ENCODE measurements at places on chromosomes 11 and 22.

GRCh38 chr22:25366408-25366807, 147.0 kb downstream of the CRYBB2 start:
- no peak for DNase-seq

GRCh38 chr22:36550701-36551495, 21.9 kb upstream of the EIF3D start:
- DNase-seq, result no peak

DNA sequence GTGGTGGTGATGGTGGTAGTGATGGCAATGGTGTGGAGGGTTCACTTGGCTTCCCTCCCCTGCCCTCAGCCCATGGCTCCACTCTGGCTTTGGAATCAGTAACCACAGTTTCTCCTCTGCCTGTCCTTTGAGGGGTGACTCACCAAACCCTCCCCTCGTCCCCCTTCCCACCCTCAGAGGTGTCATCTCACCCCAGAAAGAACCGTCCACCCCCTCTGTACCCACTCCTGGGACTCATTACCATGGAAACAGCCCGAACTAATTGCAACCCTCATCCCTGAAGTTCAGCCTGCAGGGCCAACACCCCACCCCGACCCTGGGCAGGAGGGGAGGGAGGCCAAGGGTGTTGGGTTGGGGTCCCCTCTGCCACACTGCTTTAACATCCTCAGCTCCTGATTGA, 26.6 kb downstream of the PHLDB1 start:
- DNase-seq, result no peak

- DNase-seq, result peak; percentile 68
Observed at GRCh38 chr11:59918987-59919589, 19.1 kb upstream of the OOSP1 start.

DNA sequence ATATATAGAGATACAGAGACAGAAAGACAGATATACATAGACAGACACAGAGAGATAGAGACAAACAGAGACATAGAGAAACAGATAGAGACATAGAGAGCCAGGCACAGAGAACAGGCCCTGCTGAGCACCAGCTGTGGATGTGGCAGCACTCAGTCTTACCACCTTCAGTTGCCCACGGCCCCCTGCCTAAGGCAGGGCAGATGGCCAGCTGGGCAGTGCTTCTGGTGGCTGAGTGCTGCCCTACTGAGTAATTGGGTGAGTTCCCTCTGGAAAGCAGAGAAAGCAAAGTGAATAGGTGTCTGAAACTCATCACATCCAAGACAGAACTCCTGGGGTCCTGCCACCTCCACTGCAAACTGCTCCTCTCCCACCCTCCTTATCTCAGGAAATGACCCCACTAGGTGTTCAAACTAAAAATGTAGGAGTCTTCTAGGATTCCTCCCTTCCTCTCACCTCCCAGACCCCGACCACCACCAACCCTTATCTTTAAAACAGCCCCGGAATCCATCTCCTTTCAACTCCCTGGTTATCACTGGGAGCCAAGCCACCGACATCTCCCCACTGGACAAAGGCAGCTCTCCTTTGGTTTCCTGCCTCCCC, 27.2 kb downstream of the SYN3 start:
- DNase-seq, result no peak

DNA sequence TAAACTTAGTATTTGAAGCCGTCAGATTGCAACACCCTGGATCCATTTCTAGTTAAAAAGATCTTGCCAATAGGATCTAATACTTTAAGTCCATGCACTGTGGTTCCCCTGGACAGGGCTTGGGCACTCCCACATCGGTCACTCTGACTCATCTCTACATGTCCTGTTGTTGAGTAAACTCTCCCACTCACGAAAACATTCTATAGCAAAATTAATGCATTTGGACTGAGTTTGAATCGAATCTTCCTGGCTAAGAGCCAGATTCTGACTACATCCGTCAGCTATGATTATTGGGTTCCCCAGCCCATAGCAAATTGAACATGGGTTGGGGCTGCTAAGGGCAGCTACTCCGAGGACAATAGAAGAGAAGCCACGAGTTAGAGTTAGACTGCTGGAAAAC, 182.1 kb upstream of the SORL1-AS1 start:
- peak; percentile 75 for DNase-seq

DNA sequence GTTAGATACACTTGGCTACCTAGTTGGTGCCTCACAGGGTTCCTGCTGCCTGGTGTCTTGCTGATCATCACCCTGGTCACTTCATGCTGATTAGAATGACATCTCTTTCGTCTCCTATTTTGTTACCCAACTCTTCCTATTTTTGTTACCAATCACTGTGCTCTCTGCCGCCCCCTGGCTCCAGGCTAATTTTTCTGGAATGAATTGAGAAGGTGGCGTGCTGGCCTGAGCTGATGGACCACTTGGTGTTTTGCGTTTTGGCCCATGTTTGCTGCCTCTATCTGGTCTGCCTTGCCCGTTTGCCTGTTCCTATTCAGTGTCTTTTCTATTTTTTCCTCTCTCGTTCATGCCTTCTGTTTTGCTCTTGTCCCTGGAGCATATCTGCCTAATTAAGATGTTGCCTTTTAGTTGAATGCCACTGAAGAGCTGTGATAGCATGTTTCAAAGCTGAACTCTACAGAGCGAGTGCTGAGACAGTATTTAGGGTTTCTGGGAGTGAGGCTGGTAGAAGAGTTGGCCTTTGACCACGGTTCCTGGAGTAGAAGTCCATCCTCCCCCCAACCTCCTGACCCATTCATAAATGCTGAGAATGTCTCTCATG, 5.9 kb upstream of the ATF4 start:
- DNase-seq, result no peak

DNA sequence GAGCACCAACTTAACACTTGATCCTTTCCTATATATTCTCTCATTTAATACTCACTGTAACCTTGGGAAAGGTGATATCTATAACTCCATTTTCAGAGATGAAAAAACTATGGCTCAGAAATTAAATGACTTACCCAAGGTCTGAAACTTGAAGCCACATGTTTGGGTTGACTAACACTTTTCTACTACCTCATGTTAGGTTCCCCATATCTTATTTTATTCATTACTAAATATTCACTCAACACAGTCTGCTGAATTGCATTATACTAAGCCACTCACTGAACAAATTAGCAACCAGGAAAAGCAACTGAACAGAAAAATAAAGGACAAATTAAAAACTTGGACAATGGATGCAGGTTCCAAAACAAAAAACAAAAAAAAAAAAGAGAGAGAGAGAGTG, 59.9 kb downstream of the FAM168A start:
- no peak for DNase-seq

GRCh38 chr11:14774721-14775120, 117.3 kb downstream of the CYP2R1 start:
- peak; percentile 39 for DNase-seq

DNA sequence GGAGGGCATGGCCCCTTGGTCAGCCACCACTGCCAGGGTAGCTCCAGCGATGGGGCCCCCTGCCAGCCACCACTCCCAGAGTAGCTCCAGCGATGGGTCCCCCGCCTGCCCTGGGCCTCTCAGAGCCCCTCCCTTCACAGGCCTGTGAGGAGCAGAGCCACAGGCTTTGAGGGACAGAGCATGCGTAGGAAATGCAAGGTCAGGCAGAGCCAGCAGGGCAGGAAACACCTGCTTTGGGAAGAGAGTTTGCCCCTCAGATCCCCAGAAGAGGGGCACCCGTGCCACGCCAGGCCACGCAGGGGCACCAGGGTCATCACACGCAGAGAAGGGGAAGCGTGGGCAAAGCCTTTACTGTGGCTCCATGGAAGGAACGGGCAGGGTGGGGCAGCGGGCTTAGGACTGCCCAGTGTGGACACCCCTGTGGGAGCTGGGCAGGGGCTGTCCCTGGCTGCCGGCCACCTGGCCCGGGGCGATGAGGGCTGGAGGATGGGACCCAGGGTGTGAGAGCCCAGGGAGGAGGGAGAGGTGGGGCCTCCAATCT, 477.8 kb downstream of the BRD1 start:
- DNase-seq, result no peak

- DNase-seq, result peak; percentile 62
Observed at GRCh38 chr11:28849053-28849452, 740.9 kb downstream of the METTL15 start.

DNA sequence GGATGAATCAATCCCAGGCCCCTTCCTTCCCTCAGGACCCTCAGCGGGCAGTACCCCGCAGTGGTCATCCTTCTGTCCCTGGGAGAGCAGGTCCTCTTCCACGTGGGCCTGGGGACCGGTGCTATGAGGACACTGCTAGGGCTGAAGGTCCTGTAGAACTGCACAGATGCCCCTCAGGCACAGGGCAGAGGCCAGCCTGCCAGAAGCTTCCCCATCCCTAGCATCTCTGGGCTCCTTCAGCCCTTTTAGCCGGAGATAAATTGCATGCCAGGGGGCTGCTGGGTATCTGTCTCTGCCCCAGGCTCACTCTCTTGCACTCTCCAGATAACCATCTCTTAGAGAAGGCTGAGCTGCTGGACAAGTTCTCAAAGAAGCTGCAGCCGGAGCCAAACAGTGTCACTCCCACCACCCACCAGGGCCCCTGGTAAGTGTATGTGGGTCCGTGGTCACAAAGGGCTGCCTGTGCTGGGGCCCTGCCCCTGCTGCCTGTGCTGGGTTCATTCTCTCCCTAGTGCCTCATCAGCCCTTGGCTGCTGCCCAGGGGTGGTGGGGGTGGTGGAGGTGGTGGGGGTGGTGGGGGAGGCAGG, 2.3 kb downstream of the ATG16L2 start:
- DNase-seq, result no peak

DNA sequence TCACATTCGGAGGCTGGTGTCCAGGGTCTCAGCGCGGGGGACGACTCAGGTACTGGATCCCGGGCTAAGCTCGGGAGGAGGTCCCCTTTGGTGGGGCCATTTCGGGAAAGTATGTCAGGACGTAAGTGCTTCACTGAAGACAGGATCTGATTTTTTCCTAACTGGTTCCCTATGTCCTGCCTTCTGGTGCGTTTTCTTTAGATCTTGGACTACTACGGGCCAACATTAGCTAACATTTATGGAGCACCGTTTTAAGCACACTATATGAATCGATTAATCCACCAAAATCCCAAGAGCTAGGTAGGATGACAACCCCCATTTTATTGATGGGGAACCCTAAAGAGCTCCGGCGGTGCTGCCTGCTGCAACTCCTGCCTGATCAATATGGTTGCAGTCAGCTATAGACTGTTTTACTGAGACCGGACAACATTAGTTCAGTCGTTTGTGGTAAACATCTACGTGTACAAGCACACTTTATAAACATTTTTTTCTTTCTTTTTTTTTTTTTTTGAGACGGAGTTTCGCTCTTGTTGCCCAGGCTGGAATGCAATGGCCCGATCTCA, 17.0 kb upstream of the WDR74 start:
- DNase-seq, result no peak

DNA sequence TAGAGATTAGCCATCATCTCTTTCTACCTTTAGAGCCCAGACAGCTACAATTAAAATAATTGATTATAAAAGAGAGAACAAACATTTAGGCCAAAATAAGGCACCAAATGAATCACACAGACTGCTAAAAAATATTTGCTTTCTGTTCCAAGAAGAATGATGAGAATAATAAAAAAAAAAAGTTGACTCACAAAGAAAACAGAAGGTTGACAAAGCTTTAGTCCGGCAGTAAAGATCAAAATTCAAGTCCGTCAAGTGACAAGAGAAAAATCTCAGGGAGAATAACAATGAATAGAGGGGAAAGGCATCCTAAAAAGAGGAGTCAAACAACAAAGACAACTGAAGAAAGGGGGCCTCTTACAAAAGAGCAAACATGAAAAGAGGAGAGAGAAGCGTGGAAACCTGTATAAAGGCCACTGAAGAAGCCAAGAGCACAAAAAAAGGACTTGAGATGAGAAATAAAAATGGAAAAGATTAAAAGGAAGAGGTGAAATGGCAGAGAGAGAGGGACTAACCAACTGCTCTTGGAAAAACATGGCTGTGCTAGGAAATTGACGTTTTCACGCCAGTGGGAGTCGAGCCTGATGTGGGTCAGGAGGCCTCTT, 910.2 kb downstream of the OPCML start:
- no peak for DNase-seq

- DNase-seq, result no peak
Observed at GRCh38 chr11:2265396-2265795, 5.0 kb downstream of the ASCL2 start.

DNA sequence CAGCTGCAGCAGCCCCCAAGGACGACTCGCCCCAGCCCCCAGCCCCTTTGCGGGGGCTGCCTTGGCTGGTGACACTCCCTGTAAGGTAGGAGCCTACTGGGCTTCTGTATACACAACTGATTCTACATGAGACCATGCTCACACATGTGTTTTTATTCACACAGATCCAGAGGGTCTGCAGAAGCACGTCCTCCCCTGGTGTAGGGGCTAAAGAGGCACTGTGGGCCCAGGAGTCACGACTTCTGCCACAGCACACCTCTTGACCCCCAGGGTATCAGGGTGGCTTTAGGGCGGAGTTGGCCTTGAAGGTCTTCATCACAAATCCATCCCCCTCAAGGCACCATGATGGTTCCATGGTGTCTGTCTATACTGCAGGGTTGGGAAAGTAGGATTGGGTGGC, 931.2 kb downstream of the TBC1D22A start:
- no peak for DNase-seq

- no peak for DNase-seq
Observed at GRCh38 chr22:35620624-35621251, 3.6 kb upstream of the MB start.

Data from mammary epithelial cell (primary cell).